ENCODE measurements at places on chromosomes 12 and 14.

GRCh38 chr12:90938451-90938850 lies 16.5 kb downstream of the CCER1 start:
- no peak for DNase-seq

DNA sequence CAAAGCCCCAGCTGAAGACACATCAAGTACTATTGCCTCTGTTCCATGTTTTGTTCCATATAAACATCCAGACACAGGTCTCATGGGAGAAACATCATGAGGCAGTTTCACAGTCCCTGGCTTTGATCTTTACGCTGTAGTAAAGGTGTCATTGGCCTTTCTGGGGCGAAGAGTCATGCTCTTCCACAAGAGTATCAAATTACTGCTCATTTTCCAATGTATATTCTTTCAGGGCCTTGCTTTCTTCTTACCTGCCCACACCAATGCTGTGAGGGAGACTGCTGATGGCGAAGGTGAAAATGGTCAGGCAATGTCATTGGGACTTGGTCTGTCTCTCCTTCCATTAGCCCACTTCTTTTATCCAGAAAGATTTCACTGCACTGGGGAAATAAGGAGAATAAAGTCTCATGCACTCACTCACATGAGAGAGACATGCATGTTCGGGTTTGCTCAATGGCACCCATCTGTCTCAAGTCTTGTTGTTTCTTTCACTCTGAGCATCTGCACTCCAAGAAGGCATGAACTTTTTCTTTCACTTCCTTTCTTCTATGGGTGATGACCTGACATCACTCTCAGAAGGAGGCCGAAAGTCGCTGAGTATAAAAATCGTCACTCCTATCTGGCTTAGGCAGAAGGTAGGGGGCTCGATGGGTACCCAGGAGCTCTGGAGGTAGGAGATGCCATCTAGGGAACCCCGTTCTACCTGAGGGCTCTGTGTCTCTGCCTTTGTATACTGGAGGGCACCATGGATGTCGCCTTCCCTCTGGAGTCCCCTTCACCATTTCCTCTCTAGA lies 1.3 kb upstream of the JDP2 start:
- no peak for DNase-seq

DNA sequence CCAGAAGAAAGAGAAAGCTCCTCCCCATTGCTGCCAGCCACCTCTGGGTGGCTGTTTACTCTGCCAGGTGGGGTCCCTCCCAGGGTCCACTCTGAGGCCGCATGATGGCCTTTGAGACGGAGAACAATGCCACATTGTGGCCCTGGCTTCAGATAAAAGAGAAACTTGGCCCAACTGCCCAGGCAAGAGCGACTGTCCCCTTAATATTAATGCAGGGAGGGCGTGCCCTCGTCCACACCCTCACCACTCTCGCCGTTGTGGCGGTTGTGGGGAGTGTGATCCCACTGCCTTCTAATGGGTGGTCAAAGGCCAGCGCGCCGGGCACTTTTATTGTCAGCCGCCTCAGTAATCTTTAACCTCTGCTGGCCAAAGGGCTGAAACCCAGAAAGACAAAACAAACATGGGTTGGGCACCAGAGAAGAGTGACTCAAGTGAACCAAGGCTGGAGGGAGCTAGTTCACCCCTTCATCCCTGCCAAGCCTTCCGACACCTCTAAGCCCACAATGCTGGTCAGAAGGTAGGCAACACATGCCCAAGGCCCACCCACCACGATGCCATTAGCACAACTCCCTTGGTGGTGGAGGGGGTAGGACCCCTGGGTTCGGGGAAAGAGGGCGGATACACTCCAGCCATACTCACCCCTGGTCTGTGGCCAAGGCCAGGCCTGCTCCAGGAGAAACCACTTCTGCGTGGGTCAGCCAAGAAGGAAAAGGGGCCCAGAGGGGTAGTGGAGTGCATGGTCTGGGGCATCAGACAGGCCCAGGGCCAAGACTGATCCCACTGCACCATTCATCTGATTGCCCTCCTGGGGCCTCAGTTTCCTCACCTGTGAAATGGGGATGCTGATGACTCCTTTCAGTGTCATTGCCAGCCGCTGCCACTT lies 44.5 kb upstream of the BCL11B start:
- no peak for DNase-seq

- no peak for DNase-seq
Measured at GRCh38 chr14:59454139-59454538, 11.0 kb downstream of the GPR135 start.

DNA sequence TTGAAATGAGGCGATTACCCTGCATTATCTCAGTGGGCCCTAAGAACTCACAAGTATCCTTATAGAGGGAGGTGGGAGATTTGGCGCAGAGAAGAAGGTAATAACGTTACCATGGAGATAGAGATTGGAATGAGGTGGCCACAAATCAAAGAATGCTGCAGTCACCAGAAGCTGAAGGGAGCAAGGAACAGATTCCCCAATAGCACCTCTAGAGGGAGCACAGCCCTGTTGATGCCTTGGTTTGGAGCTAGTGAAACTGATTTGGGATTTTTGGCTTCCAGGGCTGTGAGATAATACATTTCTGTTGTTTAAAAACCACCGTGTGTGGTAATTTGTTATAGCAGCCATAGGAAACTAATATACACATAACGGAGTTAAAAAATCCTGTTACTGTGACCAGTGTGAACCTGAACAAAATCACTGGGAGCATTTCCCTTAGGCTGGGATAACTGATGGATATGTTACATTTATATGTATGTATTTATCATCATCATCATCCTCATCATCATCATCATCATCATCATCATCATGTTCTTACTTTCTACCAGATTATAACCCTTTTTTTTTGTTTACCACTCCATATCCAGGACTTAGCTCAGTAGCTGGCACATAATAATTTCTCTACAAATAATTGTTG lies 100.3 kb downstream of the LIN7A start:
- peak; percentile 62 for DNase-seq

GRCh38 chr14:71594821-71595220 lies 337.4 kb upstream of the RGS6 start:
- no peak for DNase-seq

- no peak for DNase-seq
Measured at GRCh38 chr14:60488175-60488574, 2.3 kb upstream of the C14orf39 start.

GRCh38 chr12:129651951-129652350 lies 251.9 kb downstream of the TMEM132D start:
- DNase-seq: no peak

DNA sequence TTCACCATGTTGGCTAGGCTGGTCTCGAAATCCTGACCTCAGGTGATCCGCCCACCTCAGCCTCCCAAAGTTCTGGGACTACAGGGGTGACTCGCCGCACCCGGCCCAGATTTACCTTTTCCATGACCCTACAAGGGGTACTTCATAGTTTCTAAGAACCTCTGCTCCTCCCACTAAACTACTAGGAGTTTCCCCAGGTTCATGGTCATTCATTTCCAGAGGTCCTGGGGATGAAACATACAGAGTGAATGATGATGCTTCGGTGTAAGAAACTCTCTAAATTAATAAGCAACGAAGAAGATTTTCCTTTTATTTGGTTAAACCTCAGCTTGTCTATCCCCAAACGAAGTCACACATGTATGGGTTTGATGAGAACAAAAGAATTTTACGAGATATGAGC lies 56.9 kb downstream of the AMN start:
- no peak for DNase-seq

- DNase-seq: no peak
Measured at GRCh38 chr14:78445275-78445674, 275.1 kb downstream of the NRXN3 start.

DNA sequence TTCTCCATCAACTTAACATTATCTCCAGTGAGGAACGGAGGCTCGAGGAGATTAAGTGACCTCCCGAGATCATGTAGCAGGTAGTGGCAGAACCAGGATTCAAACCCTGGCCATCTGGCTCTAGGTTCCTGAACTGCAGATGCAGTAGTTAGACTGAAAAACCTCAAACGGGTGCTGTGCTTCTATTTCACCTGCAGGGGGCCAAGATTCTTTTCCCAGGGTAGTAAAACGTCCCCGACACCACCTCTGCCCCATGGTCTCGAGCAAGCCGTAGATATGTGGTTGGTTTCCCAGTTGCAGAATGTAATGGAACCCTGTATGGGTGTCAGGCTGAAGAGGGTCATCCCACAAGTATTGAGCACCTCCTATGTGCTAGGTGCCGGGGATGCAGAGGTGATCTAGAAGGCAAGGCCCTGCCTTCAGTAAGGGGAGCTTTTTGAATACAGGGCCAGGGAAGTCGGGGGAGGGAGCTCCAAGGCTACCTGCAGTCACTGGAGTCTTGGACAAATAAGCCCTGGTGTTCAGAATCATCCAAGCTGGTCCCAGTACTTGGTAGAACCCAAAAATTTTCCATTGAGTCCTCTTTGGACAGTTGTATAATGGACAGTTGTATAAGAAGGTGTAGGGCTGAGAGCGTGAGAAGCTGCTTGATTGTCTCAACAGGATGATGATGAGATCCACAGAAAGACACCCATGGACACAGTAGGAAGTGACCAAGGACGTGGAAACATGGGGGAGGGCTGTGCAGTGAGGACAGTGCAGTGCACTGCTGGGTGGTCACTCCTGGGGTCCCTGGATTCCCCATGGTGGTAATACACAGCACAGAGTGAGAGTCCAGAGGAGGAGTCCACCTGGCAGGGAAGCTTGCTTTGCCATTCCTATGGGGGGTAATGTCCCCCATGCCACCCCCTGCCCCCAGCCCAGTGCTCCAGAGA lies 197.2 kb downstream of the CHST11 start:
- no peak for DNase-seq

GRCh38 chr12:128155571-128155970 lies 111.4 kb upstream of the TMEM132C start:
- DNase-seq: no peak

DNA sequence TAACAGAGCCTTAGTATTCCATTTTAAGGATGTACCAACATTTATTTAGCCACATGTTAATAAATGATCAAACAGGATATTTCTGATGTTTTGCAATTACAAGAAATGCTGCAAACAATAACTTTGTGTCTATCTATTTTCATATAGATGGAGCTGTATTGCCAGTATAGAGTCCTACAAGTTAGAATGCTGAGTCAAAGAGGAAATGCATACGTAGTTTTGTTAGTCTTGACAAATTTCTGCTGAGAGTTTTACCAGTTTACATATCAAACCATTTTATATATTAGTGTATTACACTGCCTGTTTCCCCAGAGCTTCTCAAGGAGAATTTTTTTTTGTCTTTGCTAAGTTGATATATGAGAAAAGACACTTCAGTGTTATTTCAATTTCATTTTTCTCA lies 541.7 kb downstream of the SLC16A7 start:
- no peak for DNase-seq

DNA sequence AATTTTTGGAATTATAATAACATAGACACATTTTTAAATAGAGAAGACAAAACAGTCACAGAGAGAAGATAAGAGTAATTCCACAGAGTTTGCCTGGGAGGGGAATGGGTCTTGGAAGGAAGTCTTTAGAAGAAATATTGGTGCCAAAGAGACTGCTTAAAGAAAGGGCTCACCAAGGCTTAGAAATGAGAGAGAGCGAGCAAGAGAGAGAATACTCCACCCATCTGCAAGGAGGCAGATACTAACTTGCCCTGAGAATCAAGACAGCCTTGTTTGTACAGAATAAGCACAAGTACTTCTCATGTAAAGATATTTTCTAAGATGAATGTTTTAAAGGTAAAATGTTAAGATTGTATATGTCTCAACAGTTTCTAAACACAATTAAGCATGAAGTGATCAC lies 165.5 kb downstream of the SLC38A4 start:
- no peak for DNase-seq

GRCh38 chr14:61691495-61691894 lies 3.8 kb upstream of the HIF1A start:
- DNase-seq: no peak

DNA sequence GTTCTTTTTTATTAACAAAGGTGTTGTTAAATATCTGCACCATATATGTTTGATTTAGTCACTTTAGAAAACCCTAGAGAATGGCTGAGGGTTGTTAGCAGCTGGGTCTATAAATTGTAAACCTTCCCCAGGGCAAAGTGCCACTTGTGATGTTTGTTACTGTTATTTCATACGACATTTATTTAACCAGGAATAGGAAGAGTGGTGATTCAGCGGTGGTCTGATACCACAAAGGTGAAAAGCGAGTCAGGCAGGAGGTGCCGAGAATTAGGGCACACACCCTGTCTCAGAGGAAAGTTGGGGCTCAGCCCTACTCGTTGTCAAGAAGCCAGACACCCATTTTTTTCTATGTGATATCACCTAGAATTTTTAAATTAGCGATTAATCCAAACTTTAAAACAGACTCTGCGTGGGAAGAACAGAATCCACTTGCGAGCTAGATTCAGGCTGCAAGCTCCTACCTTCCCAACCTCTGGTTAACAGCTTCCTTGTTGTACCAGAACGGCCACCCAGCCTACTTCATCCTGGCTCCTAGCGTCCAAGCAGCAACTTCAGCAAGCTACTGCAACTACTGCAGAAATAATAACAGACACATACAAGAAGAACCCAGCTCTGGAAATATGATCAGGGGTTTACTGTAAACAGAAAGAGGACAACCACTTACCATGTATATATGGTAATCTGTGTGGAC lies 126.7 kb downstream of the TMEM132D start:
- DNase-seq: no peak

GRCh38 chr14:58965601-58966000 lies 222.9 kb upstream of the DAAM1 start:
- DNase-seq: no peak

GRCh38 chr14:67734675-67735074 lies 33.0 kb downstream of the RDH12 start:
- DNase-seq: no peak

GRCh38 chr14:20675669-20676068 lies 8.7 kb upstream of the RNASE4 start:
- no peak for DNase-seq

GRCh38 chr12:8867009-8867408 lies 44.6 kb downstream of the A2ML1 start:
- DNase-seq: no peak

Measured in NCI-H2081 (cell line).